Neural cell (in vitro differentiated cells): ENCODE measurements at places on chromosomes 13 and 19. TPM values are rescaled to one million over a fixed set of nuclear protein-coding genes. Genes with fewer than 3 reads are reported as not detected.

Gene ZNF556
- 0.14 and 0.28 TPM in 2 replicates for polyA plus RNA-seq

Gene ZNF45
- 14.9 and 17.5 TPM in 2 replicates for polyA plus RNA-seq

Gene CYP4F11
- polyA plus RNA-seq = not detected in 2 replicates

Gene GPR4
- 0.25 TPM in 1 of 2 replicates, not detected in the other for polyA plus RNA-seq

Gene TNFSF13B
- 0.28 and 0.50 TPM in 2 replicates for polyA plus RNA-seq

Gene CCDC169
- polyA plus RNA-seq = 3.8 and 6.9 TPM in 2 replicates

Gene IFNL1
- polyA plus RNA-seq = not detected in 2 replicates

Gene LILRB2
- polyA plus RNA-seq = not detected in 2 replicates

Gene ELANE
- not detected in 2 replicates for polyA plus RNA-seq

Gene COL5A3
- 0.11 TPM in 1 of 2 replicates, not detected in the other for polyA plus RNA-seq

Gene C13orf42
- polyA plus RNA-seq = not detected in 2 replicates

Gene ZNF708
- 16.0 and 30.9 TPM in 2 replicates for polyA plus RNA-seq

Gene CGB1
- polyA plus RNA-seq = not detected in 2 replicates

Gene PLVAP
- not detected in 2 replicates for polyA plus RNA-seq

Gene NKPD1
- polyA plus RNA-seq = 1.6 and 2.8 TPM in 2 replicates

Gene C19orf38
- polyA plus RNA-seq = not detected in 2 replicates

Gene ZNF177
- polyA plus RNA-seq = 51.0 and 61.1 TPM in 2 replicates

Gene OSCAR
- polyA plus RNA-seq = 0.20 TPM in 1 of 2 replicates, not detected in the other

Gene SLC15A1
- polyA plus RNA-seq = not detected in 2 replicates
